ENCODE measurements at places on chromosomes 5 and 9.

GRCh38 chr5:61274511-61274911, 57.5 kb upstream of the ZSWIM6 start:
- DNase-seq = no peak

GRCh38 chr5:74281166-74281565, 359.4 kb downstream of the ENC1 start:
- no peak for DNase-seq

GRCh38 chr5:8288334-8288733, 419.4 kb downstream of the MTRR start:
- DNase-seq = no peak

DNA sequence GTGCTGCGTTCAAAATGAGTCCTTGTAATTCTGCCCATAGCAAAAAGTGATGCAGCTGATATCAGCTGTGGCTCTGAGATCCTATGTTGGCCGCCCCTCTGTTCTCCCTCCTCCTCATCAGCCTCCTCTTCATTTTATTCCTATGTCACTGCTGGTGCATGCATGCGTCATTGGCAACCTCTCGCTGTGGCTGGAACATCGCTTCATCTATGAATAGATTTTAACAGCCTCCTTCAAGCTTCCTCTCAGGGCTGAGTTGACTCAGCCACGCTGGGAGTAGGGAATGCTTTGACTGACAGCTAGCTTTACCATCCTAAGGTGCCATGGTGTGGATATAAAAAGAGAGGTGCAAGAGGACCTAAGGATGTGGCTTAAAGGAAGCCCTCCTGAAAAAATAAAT, 303.5 kb downstream of the PLK2 start:
- no peak for DNase-seq

DNA sequence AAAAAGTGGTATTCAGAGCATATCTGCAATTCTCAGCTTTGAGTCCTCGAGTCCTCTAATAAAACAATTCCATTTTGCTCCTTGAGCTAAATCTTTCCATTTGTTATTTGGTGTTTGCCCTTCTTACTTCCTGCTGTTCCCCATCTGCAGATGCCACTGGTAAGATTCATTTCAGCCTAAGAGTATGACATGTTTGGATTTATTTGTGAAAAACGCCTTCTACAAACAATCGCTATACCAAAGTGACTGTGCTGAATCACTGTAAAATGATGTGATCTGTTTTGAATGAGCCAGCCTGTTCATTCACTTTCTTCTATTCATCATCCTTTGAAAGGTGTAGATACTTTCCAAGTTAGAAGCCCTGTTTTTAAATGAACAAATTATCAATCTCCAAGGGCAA, 27.7 kb downstream of the KCTD16 start:
- DNase-seq = no peak

GRCh38 chr9:94846739-94847138, 120.2 kb downstream of the AOPEP start:
- no peak for DNase-seq

- no peak for DNase-seq
Measured at GRCh38 chr5:82931110-82931509, 146.1 kb downstream of the TMEM167A start.

DNA sequence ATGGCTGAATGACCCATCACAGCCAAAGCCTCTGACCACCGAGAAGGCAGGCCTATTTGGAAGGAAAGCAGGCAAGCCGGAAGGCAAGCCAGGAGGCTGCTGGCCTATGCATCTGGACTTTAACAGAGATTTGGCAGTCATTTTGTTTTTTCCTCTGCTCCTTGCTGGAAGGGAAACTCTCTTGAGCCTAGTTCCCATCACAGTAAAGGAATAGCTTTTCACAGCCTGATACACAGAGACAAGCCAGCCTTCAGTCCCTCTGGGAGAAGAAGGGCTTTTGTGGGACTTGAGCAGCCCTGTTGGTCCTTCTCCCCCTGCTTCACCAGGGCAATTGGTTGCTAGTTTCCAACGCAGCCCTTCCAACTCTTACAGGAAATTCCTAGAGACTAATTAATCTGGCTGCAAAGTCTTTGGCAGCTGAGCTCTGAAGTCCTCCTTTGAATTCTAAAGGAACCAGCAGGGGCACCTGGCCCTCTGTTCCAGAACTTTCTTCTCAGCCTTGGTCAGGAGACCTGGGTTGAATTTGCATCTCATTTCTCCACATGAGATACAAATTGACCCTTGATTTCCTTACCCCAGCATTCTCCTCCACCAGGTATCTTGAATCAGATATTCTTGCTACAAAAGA, 157.3 kb upstream of the EPB41L4A start:
- DNase-seq = no peak

DNA sequence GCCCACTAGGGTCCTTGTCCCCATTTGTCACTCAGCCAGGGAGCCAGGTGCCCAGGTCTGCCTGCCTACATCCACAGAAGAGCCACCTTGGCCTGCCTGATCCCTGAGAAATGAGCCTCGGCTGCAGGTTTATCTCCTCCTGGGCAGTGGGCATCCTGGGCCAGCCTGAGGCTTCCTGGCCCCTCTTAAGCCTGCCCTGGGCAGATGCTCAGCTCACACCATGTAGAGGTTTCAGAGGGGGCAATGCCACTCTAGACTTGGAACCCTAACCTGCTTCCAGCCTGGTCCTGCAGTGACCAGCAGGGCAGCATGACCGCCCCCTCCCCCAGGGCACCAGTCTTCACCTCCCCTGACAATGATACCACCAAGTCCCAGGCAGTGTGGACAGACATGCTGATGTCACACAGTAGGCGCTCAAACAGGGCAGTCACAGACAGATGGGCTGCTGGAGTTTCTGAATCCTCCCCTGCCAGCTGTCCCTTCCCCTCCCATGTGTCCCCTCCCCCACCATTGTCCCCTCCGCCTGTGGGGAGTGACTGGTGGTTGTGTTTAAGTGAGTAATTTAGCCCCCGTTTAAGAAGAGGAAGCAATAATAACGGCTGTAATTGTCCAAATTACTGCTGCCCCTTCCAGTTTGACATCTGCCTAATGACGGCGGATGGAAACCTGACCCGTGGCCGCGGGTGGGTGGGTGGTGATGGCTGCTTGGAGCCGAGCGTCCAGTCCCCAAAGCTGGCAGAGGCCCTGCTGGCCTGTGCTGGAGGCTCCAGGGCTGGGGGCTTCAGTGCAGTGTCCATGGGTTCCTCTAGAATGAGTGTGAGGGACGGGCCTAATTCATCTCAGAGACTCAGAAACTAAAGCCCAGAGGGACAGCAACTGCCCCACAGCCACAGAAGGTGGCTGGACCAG, 147.7 kb downstream of the BARX1 start:
- no peak for DNase-seq

DNA sequence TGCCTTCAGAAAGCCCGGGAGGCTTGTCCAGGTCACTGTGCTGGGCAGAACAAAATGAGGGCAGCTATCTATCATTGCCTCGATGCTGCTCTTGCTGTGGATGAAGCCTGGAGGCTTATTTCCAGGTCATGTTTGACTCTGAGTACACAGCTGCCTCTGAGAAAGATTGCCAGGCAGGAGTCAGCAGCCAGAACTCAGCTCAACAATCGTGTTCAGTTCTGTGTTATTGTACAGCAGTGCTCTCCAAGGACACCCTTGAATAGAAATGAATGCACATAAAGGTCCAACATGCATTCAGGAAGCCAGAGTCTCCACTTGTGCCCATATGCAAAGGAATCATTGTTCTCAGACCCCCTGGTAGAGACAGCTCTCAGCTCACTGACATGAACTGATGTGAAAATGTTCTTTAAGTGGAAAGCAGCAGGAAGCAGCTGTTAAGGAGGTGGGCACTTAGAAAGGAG, 61.7 kb upstream of the ZFR start:
- no peak for DNase-seq

GRCh38 chr5:82808960-82809359, 268.2 kb downstream of the TMEM167A start:
- no peak for DNase-seq

- DNase-seq = no peak
Measured at GRCh38 chr9:92592946-92593861, 57.4 kb upstream of the ECM2 start.

GRCh38 chr5:93076566-93076965, 504.5 kb downstream of the NR2F1-AS1 start:
- no peak for DNase-seq

- no peak for DNase-seq
Measured at GRCh38 chr5:109743041-109743531, 53.4 kb downstream of the MAN2A1 start.

DNA sequence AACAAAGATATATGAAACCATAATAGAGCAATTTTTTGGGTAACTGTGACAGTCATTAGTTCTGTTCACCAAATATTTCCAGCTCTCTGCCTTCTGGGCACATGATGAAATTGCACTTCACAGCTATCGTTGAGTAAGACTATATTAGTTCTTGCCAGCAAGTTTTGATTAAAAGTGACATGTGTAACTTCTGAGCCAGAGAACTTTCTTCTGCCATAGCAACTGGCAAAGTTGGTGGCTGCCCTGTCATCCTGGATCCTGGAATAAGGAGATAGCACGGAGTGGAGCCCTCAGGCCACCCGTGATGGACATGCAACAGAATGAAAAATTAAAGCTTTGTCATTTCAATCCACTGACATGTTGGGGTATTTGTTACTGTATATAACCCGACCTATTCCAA, 194.4 kb upstream of the VCAN start:
- no peak for DNase-seq

GRCh38 chr9:122113574-122113973, 20.5 kb upstream of the TTLL11 start:
- no peak for DNase-seq

DNA sequence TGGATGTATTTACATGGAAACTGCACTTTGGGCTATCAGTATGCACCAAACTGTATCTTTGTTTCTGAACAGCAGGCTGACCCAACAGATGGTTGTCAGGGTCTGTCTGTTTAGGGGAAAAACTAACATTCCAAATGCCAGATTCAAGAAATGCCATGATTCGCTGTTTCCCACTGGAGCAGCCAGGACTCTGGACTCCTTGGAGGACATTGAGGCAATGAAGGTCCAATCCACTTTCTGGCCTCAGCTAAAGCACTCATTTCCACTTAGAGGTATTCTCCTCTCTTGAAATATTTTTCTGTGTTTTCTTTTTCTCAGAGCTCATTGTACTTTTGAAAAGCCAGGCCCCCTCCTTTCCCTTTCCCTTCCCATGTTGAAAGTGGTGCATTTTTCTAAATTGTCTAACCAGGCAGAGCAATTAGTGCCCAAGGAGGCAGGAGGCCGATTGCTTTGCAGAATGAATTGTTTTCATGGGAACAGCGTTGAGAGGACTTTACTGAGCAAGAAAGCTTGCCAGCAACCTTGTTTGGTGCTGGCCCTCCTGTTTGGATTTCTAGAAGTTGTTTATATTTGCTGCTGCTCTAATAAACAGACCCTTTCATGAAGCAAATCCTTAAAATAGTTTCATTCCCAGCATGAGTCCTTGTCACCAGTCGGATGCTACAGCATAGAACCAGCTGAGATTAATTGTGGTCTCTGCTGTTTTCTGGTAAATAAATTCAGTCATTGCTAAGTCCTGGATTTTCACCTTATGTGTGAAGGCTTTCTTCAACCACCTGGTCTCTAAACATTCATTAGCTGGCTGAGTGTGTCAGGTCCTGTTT, 132.8 kb upstream of the TAF11L2 start:
- no peak for DNase-seq

- no peak for DNase-seq
Measured at GRCh38 chr5:132058646-132059042, 1.8 kb upstream of the IL3 start.

DNA sequence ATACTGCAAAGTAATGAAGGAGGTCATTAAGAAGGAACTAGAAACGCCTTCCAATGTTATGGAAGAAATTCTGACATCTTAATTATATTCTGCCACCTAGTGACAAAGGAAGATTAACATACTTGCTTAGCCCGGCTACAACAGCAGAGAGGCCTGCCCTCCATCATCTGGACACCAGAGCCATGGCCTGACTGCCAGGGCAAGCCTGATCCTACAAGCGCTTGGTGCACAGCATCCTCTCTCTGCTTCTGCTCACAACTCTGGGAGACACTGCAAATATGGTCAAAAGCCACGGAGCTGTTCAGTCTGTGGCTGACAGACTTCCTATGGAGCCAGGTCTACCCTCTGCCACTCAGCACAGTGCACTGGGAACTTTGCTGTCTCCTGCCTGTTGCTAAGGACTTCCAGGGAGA, 87.3 kb upstream of the SLC44A1 start:
- DNase-seq = no peak

DNA sequence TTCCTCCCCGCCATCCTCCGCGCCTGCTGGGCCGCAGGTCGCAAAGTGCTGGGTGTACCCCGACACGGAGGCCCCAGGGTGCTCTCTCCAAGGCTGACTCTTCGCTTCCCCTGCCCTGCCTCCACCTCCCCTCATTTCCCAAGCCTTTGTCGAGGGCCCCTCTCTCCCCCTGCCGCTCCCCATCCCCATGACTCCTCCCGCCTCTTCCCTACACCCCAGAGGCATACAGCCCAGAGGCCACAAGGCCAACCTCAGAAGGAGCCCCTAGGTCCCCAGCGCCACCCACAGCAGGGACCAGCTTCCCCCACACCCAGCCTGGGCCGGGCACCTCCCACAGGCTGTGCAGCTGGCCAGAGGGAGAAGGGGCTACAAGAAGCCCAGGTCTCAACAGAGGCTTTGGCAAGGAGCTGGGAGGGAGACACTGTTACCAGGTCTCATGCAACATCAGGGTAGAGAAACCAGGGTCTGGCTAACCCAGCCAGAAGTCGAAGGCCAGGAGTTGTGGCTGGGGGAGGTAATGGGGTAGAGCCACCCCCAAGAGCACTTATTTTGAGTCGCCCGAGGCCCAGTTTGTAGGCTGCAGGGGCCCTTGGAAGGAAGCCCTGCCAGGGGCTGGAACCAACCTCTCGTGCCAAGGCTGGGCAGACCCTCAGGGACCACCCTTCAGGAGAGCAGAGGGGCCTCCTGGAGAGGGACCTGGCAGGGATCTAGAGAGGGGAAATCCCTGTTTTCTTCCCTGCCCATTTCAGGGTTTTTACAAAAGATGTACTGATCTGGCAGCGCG, 24.5 kb upstream of the SARDH start:
- no peak for DNase-seq

DNA sequence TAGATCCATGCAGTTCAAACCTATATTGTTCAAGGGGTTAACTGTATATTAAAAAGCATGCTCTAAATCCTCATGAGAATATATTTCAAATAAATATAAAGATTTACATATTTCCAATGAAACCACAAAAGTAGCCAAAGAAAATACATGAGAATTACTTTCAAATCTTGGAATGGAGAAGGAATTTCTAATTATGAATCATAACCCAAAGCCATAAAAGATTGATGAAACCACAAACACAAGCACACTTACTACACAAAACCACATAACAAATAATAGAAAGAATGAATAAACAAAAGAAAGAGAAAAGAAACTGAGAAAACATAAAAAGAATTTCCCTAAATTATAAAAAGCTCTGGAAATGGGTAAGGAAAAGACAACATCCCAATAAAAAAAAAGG, 16.0 kb downstream of the ERP44 start:
- DNase-seq = no peak
